ENCODE measurements at places on chromosomes 3 and 15.
A peak's percentile ranks its signal among the peaks of the same experiment; 100 is the strongest.

DNA sequence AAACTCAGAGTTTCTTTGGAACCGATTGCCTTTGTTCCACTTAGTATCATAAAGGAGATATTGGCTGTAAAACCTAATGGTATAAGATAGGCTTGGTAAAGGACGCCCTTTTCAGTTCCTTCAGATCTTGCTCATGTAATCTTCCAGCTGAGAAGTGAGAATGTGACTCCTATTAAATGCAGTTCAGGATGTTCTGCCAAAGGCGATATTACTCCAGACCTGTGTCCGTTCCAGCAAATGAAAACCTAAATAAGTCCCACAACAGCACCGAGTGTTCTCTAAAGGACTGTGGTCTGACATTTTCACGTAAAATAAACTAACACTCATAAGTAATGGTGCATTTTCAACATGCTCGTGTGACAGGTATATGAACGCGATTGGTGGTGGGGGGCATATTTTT, 276.2 kb downstream of the FEZF2 start:
- no peak for DNase-seq

- peak; percentile 20 for DNase-seq
Observed at GRCh38 chr15:77541421-77542181, 91.1 kb downstream of the LINGO1 start.

DNA sequence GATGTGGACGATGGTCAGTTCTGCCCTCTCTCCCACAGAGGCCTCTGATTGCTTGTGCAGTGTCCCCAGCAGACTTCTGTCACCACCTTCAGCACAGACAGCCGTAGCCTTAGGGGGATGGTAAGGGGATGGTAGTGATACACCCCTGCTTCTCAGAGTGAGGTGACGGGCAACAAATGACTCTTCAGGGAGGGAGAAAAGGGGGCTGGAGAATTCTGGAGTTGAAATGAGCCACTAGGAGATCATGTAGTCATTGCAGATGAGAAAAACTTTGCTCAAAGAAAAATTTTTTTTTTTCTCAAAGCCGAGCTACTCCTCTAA, 29.6 kb upstream of the TIMP4 start:
- DNase-seq = no peak

GRCh38 chr3:13873818-13874217, 6.1 kb downstream of the WNT7A start:
- DNase-seq = no peak

DNA sequence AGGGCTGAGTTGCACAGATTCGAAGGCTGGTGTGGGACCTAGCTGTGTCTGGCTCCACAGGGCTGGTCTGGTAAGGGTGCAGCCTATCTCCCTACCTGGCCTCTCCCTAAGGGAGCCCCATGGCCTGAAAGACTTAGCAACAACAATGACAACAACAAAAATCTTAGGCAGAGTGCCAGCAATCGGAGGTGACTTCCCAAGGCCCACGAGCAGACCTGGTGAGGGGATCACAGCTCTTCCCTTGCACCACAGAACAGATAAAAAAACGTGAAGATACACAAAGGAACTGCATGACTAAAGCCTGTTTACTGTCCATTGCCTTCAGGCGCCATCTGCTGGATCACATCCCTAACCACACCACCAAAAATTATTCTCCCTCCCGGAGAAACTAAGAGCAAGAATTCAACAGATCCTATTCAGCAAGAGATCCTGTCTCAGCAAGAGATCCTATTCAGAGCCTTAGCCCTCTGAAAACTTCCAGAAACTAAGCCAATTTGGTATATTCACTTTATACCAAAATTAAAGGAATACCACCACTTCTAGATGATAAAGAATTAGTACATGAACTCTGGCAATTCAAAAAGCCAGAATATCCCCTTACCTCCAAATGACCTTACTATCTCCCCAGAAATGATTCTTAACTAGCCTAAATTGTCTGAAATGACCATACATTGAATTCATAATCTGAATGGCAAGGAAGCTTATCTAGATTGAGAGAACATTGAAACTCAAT, 24.1 kb upstream of the OR5K4 start:
- peak; percentile 26 for DNase-seq

GRCh38 chr15:31471731-31472430, 145.2 kb downstream of the KLF13 start:
- peak; percentile 54 for DNase-seq

DNA sequence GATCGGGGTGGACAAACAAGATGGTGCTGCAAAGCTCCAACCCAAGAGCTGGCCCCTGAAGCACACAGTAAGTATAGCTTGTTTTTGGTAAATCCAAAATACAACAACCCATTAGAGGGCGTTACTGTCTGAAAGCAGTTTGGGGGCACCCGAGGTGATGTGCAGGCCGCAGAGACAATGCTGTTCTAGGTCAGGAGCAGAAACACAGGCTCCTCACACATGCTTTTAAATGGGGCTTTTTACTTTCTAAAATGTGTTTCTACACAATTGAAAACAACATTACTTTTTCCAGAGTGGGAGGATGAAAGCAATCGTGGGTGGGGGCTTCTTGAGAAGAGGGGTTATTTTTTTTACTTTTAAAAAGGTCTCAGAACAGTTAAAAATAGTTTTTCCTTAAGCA, 1029.3 kb upstream of the CFAP20DC start:
- no peak for DNase-seq

DNA sequence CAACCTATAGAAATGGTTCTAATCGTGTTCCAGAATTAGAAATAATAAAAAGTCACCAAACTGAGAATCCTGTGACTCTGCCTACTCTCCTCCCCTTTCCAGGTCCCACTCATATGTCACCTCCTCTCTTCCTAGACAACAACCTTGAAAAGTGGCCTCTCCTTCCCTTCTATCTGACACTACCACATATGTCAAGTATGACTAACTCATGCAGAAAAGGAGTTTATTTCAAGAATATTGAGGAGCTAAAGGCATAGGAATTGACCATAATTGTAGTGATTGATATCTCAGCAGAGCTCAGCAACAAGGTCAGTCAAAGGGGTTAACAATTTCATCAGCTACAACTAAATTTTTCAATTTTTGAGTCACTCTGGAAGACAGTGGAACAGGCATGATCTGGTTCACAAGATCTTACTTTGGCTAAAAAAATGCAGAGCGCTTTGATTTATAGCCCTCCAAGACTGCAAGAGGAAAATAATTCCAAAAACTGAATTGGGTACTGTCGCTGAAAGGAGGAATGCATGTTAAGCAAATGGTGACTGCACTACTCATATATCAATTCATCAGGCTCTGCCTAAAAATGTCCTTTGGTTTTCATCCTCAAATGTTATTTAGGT, 160.6 kb upstream of the ARHGEF26 start:
- no peak for DNase-seq

- no peak for DNase-seq
Observed at GRCh38 chr3:141663993-141664392, 74.1 kb upstream of the RNF7 start.

GRCh38 chr3:130831719-130832400, 62.0 kb upstream of the ATP2C1 start:
- DNase-seq = no peak

DNA sequence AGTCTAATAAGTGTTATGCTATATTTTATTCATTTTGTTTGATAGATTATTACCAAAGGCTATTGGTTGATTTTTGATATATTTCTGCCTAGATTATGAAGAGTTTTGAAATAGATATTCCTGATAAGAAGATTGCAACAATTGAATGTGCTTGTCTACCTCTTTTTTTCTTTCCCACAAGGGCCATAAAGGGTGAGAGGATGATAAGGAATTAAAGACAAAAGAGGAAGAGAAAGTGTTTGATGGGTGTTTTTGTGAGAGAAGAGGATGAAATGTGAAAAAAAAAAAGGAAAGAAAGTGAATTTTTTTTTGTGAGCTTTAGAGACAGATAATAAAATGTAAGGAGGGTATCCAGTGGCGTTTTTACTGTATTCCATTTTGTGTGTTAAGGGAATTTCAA, 244.4 kb downstream of the CHST2 start:
- DNase-seq = no peak

DNA sequence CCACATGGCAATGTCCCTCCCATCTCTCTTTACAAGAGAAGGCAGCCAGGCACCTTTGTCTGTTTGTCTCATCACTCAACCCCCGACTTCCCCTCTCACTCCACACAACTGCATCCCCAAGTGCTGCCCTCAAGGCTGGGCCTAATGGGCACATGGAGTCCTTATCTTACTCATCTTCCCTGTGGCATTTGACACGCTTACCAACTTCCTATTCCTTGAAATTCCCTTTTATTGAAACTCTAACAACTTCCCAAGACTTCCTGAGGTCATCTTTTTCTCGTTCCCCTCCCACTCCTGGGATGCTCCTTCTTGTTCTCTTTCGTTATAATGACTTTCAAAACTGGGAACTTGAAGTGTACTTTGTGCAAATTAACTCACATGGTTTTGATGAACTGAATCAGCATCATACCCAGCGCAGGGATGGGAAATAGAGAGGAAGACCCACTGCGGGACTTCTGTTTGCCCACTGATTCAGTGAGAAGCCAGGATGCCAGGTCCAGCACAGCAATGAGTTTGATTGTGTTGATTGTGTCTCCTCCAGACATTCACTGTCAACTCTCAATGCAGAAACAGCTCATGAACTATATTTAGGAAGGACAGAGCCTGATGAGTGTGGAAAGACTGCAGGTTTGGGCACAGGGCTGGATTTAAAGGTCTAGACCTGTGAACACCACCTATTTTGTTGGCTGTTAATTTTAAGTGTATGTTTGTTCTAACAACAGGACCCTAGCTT, 104.7 kb upstream of the TNIK start:
- no peak for DNase-seq

- DNase-seq = peak; percentile 67
Observed at GRCh38 chr3:100928638-100929428, 64.4 kb downstream of the ABI3BP start.

DNA sequence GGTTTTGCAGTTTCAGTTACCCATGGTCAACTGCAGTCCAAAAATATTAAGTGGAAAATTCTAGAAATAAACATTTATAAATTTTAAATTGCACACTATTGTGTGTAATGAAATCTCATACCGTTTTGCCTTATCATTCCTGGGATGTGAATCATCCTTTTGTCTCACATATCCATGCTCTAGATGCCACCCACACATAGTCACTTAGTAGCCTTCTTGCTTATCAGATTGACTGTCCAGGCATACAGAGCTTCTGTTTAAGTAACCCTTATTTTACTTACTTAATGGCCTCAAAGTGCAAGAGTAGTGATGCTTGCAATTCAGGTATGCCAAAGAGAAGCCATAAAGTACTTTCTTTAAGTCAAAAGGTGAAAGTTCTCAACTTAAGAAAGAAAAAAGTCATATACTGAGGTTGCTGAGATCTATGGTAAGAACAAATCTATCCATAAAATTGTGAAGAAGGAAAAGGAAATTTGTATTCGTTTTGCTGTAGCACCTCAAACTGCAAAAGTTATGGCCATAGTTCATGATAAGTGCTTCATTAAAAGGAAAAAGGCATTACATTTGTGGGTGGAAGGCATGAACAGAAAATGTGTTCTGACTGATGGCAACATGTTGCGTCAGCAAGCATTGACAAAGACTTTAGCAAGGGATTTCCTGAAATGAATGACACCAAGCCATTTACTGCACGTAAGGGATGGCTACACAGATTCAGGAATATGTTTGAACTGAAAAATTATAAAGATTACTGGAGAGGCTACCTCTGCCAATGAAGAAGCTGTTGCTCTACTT, 43.8 kb downstream of the SPATA16 start:
- DNase-seq = no peak

GRCh38 chr3:12954891-12955650, 113.7 kb upstream of the RPL32 start:
- peak; percentile 52 for DNase-seq

DNA sequence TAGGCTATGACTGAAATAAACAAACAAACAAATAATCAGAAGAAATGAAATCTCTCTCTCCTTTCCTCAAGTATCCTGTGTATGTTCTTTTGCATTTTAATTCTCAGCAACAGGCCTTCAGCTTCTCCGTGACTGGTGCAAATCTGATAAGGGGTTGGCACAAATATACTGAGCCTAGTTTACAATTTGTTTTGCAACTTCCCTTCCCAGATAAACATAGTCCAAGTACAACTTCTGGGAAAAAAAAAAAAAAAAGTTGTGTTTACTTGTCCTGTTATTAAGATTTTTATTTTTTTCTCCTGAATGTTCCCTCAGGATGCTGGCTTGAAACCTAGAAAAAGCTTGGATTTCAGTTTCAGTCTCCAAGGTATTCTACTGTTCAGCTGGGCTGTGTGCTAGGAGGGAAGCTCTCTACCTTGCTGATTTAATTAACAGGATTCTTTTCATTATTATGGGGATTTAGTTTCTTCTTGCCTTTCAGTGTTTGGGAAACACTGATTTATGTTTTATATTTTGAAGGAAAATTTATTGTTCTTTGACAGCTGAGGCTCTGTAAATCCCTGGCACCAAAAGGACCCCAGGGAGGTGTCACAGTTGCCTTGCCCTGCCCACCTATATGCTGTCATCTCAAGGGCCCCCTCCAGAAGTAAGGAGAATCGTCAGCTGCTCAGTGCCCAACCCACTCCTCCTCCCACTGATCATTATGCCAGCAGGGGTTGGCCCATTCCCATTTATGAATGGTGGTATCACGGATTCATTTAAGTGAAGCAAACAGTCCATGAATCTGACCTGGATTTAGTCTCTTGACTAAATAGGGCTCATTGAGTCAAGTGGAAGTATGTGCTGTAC, 185.2 kb downstream of the MEIS2 start:
- no peak for DNase-seq

DNA sequence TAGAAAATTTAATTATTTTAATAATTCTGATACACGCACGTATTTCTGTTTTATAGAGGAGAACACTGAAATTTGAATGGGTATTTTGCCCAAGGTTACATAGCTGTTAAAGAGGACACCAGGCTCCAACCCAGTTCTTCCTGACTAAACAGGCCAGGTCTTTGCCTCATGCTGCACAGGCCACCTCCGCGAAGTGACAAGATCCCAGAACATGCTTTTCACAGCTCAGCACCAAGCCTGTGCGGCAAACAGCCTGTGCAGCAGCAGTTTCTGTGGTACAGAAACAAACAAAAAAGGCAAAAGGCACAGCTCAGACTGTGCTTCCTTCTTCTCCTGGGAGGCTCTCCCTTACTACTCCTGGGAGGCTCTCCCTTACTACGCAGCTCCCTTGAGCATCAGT, 6.5 kb downstream of the FOXL2 start:
- no peak for DNase-seq

GRCh38 chr3:161336661-161337060, 34.7 kb downstream of the SPTSSB start:
- DNase-seq = no peak

- peak; percentile 9 for DNase-seq
Observed at GRCh38 chr15:52558196-52558595, 10.6 kb downstream of the ARPP19 start.

DNA sequence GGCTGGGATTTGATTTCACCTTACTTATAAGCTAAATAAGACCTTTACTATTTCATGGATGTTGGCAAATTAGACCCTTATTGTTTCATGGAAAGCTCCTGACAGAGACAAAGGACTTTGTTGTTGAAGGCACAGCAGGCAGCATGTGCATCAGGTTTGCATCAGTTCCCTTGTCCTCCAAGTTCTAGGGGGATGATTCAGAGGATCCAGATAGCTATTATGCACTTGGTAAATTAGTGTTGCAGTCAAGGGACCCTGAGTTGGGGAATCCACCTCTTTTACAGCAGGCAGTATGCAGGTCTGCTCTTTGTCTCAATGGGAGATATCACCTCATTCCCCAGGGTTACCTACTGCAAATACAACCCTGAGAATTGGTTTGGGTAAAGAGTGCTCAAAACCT, 131.4 kb upstream of the IGSF10 start:
- no peak for DNase-seq

Data from fibroblast of the conjunctiva (primary cell).